ENCODE measurements at places on chromosomes 3 and 15. TPM values are rescaled to one million over a fixed set of nuclear protein-coding genes. Genes with fewer than 3 reads are reported as not detected.

- DNase-seq, result no peak
Observed at GRCh38 chr15:63369296-63369695, 12.3 kb downstream of the CA12 start.

GRCh38 chr3:169179722-169180121 lies 483.8 kb downstream of the MECOM start:
- DNase-seq, result no peak

The CPB1 gene
- not detected for total RNA-seq

The SPTSSB gene
- not detected for total RNA-seq

GRCh38 chr3:177606891-177607290 lies 409.6 kb upstream of the TBL1XR1 start:
- no peak for DNase-seq

- no peak for DNase-seq
Observed at GRCh38 chr3:186138272-186138981, 29.5 kb upstream of the ETV5 start.

The SPRED1 gene
- 28.1 TPM for total RNA-seq

- no peak for DNase-seq
Observed at GRCh38 chr3:65748326-65748725, 290.4 kb downstream of the MAGI1 start.

DNA sequence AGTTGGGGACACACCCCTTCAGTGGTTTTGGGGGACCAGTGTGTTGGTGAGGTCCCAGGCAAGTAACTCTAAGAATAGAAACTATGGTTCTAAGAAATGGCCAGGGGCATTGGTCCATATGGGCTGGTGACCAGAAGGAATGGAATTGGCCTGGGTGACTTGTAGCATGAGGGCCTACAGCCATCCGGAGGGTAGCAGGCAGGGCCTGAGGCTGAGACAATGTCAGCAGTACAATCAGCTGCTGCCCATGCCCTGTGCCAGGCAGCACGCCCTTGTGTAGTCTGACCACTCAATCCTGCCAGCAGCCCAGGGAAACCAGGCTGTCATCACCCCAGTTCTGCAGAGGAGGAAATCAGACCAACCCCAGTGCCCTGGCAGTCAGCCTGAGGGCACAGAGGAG lies 100.6 kb downstream of the DNAJB8 start:
- DNase-seq, result peak; percentile 27

GRCh38 chr3:188152660-188153436 lies 1.1 kb upstream of the LPP start:
- DNase-seq, result peak; percentile 70

GRCh38 chr3:72595376-72595775 lies 252.9 kb downstream of the SHQ1 start:
- no peak for DNase-seq

DNA sequence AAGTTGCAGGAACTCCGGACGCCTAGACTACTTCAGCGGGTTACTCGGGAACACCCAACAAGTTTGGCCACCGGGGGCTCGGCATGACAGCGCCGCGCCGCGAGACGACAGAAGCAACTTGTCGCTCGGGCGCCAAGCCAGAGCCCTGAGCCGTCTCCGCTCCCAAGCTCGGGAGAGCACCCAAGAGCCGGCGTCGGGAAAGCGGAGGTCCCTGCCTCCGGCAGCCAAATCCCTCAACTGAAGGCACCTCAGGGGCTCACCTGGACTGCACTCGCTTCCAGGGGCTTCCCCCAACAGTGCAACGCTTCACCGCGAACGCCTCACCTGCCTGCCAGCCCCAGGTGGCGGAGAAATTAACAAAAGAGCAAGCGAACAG lies 640 bp downstream of the MB21D2 start:
- peak; percentile 68 for DNase-seq

The STXBP5L gene
- total RNA-seq, result not detected

GRCh38 chr3:8494327-8494726 lies 7.3 kb upstream of the LMCD1 start:
- no peak for DNase-seq

GRCh38 chr15:84983294-84983693 lies 1.6 kb downstream of the PDE8A start:
- DNase-seq, result no peak
